ENCODE measurements at places on chromosomes 12 and 14.

- no peak for DNase-seq
Observed at GRCh38 chr12:77777274-77777673, 53.4 kb upstream of the NAV3 start.

DNA sequence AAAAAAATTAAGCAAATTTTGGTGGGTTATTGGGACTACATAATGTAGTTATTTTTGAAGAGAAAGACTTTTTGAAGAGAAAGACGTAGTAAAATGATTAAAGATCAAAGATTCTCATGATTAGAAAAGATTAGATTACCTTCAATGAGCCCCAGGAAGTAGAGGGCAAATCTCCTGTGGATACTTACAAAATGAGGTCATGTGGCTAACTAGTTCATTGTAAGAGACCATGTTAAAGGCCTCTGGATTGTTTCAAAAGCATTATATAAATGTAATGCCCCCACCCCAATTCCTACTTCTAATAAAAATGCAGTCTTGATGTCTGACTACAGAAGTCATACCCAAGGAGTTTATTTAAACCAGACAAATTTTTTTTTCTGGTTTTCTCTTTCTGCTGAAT, 93.3 kb downstream of the ERGIC2 start:
- DNase-seq, result no peak

- DNase-seq, result no peak
Observed at GRCh38 chr12:128644664-128645296, 179.0 kb downstream of the SLC15A4 start.

- no peak for DNase-seq
Observed at GRCh38 chr14:22088614-22089342, 415.2 kb upstream of the OR4E1 start.

DNA sequence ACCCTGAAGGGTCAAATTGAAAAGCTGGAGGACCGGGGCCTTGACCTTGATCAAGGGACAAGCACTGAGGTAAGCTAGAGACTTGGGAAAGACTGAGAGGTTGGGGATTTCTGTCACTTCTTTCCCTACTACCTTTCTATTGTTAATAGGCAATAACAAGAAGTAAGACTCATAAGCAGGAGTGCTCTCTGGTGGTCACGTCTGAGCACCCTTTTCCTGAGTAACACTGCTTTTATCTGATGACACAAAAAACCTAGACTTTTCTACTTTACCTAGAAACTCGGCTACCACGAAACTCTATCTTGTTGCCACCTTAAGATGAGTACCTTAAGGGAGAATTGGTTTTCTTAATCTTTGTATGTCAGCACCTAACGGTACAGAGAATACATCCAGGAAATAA, 35.5 kb upstream of the PPFIBP1 start:
- no peak for DNase-seq

DNA sequence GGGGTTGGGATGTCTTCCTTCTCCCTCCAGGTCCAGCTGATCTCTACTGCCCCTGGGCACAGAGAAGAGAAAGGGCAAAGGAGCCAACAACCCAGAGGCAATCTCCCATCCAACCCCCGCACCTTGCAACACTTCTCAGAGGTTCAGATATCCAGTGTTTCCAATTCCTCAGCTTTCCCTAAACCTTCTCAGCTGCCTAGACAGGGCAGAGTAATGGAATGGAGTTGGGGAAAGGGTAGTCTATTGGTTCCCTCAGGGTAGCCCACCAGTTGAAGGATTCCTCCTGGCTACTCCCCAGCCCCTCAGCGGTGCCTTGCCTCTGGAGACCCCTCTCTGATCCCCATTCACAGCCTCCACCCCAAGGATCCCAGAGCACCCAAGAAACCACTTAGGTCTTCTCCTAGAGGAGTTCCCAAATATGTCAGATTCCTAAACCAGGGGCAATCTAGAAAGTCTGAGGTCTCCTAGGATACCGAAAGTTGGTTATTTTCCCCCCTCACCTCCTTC, 537 bp downstream of the NFE2 start:
- DNase-seq, result no peak

DNA sequence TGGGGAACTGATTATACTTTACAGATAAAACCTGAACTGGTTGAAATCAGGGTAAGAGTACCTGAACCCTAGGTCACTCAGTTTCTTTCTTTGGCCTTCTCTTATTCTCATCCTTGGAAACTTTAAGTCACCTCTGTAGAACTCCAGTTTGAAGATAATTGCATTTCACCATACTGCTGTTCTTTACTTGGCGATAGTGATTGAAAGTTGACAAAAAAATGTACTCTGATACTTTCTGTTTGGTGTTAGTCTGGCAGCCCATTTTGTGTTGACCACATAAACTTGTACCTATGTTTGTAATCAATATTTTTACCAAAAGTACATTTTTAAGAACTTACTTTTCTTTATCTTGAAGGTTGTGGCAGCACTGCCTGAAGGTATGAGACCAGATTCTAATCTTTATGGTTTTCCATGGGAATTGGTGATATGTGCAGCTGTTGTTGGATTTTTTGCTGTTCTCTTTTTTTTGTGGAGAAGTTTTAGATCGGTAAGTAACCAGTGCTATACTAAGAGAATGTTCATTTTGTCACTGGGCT, 42.9 kb downstream of the MIA2 start:
- DNase-seq, result no peak

Measured in RWPE2 (cell line).